ENCODE measurements at places on chromosomes 4 and X.

GRCh38 chr4:99029018-99029735 lies 33.7 kb downstream of the METAP1 start:
- DNase-seq, result no peak

- DNase-seq, result no peak
These were observed 54.1 kb downstream of the PAGE2 start for GRCh38 chrX:55142919-55143310.

GRCh38 chrX:21799767-21800166 lies 39.6 kb upstream of the MBTPS2 start:
- DNase-seq, result no peak

DNA sequence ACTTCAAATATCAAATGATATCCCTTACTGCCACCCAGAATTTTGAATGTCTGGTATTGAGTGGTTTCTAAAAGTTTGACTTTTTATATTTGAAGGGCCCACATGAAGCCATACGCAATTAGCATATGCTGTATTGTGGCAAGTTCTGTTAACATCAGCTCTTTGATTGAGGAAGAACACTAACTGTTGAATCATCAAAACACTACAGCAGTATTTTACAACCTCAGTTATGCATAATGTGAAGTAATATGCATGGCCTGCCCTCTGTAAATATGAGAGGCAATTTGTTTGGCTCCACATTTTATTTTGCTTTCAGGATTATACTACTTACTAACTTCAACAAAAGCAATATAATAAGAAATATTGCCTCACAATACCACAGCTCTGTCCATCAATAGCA lies 62.2 kb upstream of the DMD start:
- DNase-seq, result no peak

DNA sequence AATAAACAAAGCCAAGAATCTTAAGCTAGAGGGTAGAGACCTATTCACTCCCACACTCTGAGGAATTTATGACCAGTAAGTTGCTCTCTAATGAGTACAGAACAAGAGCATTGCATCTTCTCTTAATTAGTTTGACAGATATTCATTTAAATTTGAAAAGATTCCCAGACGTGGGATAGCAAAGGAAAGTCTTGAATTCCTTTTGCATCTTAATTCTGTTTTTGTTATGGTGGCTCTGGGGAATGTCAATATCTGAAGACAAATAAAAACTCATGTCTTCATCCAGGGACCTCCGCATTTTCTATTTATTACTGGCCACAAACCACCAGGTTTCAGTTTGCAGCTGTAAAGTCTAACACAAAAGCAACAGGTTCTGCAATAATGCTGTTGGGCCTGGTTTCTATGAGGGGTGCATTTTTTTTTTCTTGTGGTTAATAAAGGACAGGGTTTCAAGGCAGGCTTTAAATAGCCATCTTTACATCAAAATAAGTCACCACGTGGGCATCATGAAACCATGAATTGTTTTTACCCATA lies 172.3 kb downstream of the SHROOM3 start:
- DNase-seq, result no peak

DNA sequence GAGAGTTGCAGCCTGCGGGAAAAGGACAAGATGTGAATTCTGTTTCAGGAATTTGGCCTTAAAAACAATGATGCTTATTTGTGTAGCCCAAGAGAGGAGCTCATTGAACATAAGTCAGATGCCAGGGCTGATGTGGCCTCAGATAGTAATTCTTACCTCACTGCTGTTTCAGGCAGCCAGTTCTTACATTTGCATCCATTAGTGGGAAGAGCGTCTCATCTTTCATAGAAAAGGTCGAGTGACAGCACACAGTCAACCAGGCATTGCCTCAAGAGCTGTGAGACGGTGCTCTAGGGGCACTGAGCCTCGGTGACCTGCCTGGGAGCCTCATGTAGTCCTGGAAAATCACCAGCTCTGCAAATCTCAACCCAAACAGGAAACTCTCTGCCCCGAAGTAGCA lies 174.9 kb upstream of the FRG1 start:
- no peak for DNase-seq

DNA sequence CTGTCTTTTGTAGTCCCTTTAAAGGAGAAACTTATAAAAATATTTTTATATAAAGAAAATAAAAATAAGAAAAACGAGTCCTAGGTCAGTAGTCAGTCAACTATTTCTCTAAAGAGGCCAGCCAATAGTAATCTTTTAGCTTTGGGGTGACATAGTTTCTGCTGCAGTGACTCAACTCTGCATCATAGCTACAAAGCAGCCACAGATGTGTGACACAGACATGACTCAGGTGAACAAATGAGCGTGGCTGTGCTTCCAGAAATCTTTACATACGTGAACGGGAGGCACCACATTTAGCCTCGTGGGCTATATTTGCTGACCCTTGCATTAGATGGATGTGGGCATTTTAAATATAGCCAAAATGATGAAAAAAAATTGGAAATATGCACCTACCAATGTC lies 1862.5 kb upstream of the TENM3 start:
- DNase-seq, result no peak

DNA sequence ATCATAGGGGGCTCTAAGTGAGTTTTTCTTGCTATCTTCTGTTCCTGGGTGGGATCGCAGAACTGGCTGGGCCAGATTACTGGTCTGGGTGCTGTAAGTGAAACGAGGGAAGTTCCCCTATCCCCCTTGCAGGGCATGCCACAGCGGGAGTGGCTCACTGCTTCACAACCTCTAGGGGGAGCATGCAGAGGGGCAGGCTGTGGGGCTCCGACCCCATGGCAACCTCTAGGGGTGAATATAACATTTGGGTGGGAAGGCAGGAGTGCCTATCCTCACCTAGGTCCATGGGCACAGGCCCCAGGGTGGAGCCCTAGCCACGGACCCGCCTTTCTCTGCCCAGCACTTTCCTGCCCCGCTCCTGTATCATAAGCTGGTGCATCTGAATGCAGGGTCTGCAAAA lies 1.7 kb upstream of the RRAGB start:
- no peak for DNase-seq

GRCh38 chrX:11698702-11699101 lies 33.0 kb upstream of the ARHGAP6 start:
- DNase-seq, result no peak

DNA sequence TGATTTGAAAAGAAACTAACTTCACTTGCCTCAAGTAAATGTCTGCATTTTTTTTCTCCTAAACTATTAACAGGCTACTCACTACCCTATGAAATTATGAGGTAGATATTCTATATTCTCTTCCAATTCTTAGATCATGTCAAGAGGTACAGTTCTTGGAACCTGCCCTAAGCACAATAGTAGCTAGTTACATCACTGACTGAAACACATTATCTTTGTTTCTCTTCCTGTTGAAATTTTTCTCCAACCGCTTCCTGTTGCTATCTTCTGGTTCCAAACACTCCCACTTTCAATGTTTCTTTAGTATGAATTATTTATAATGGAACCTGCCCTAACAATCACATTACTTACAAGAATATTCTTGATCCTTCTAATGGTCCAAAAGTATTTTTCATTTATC lies 5.0 kb upstream of the BANK1 start:
- DNase-seq, result no peak

GRCh38 chr4:156782491-156782890 lies 189.1 kb downstream of the PDGFC start:
- no peak for DNase-seq

DNA sequence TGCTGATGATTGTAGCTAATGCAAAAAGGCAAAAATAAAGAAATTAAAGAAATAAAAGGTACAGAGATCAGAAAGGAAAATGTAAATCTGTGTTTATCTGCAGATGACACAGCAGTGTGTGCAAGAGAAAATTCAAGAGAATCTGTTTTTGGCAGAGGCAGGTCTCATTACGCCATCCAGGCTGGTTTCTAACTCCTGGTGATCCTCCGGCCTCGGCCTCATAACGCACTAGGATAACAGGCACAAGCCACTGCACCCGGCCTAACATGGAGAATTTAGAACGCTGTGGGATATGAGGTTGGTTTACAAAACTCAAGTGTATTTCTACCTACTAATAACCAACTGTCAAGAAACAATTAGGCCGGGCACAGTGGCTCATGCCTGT lies 29.4 kb downstream of the CTBP1 start:
- DNase-seq, result no peak

DNA sequence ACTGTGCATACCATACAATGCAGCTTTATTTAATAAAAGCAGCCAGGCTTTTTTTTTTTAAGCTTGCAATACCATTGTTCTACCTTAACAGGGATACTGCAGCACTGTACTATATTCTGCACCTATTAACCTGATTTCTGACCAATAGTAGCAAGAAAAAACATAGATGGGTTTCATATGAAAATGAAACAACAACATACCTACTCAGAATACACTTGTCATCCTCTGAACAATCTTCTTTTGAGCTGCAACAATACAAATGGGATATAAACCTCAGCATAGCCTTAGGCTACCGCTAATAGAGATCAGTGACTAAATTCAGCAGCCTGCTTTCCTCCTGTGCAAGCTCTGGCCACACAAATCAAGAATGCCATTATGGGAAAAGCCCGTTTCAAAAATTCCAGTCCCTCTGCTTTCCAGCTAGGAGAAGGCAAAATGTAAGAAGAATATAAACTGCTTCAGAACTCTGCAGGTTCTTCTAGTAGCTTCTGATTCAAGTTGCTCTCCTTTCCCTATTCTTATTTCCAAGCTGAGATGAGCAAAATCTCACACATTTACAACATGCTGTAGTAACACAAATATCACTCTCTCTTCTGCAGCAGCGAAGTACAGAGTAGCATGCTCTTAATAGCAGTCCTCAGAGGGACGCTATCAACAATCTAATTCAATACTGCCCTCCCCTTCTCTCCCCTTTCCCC lies 143.4 kb downstream of the KLHL13 start:
- DNase-seq, result no peak

GRCh38 chr4:186201535-186202230 lies 10.3 kb downstream of the CYP4V2 start:
- DNase-seq, result peak; percentile 25

DNA sequence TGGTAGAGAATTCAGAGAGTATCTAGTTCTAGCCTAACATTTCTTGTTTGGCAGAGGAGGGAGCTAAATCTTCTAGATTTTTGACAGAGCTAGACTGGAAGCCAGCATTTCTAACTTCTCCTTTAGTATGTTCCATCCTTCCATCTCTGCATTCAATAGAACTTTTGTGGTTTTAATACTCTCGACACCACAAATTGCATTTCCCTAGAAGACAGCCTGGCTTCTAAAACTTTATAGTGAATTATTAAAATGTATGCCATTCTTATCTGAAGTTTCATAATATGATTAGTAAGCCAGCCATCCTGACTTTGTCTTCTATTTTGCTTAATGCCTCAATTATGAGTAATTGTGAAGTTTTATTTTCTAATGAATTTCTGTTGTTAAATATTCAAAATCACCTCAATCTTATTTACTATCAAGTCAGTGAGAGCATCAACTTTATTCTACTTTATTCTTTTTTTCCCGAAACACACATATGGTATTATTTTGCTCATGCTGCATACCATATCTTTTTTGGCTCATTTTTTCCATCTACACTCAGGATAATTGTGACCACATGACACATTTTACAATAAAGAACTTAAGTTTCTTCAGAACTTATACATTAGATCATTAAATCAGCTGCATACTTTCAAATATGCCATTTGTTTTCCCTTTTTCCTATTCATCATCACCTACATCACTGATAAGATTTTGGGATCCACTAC lies 30.2 kb downstream of the EDNRA start:
- no peak for DNase-seq

- DNase-seq, result no peak
These were observed 38.9 kb upstream of the TLR2 start for GRCh38 chr4:153645183-153645582.

DNA sequence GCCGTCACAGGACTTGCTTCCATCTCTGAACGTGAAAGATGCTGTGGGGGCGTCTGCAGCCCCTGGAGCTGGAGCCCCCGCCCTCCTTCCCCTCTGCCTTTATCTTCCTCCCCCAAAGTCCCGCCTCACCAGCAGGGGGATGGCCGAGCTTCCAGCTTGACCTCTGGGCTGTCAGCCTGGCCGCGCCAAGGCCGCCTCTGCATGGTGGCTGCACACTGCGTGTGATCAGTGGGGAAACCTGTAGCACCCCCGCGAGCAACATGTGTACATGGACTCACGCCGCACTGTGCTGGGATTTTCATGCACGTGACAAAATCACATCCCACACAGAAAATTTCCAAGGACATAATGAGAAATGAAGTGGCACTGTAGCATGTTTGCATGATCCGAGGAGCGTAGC lies 26.5 kb upstream of the PSAPL1 start:
- DNase-seq, result no peak

DNA sequence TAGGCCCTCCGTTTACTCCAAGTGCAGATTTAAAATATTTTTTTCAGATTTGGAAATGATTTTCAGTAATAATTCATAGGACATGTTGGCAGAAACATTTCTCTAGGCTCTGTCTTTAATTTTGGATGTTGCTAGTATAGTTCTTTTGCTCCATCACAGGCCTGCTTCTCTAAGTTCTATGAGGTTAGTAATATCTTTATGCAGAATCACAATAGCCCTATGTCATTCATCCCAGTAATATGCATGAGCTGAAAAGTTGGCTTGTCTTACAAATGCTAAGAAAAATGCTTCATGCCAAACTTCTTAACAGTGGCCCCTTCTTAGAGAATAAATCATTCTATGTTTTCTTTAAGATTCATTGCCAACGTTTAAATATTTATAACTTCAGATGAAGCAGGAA lies 148.3 kb upstream of the TLL1 start:
- DNase-seq, result no peak

DNA sequence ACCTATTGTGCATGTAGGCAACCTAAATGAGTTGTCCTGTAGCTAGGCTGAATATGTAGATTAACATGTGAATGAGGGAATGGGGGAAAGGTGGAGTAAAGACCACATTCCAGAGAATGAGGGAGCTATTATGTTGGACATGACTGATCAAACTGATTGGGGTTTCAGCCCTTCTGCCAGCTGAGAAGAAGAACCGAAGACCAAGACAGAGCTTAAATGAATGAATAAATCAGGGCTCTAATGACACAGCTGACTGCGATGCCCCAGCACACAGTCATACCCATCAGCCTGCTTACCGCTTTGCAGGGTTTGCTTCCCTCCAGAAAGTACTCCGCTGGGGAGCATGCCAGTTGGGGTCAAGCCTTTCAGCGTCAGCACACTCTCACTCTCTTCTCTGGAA lies 315.4 kb downstream of the PPP3CA start:
- DNase-seq, result no peak

DNA sequence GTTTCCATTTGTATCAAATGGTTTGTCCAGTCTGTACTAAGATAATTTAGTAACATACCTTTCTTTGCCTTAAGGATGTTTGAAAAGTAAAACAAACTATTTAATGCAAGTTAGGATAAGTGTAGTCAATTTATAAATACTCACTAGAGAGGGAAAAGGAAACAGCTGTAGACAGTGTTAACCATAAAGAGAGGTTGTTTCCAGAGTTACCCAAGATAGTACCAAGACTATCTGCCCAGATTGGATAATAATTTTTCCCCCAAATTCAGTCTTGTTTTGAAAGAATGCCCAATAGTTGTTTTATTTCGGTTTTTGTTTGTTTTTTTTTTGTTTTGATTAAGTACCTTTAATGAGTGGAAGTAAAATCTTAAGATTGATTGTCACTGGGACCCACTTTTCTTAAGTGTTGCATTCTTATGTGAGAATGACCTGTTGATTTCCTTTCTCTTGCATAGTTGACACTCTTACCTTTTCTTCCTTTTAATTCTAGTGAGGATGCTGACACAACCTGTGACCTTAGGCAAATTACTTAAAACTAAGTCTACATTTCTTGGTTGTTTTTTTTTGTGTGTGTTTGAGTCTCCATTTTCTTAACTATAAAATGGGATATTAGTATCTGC lies 12.8 kb downstream of the AFF1 start:
- DNase-seq, result no peak

- DNase-seq, result no peak
These were observed 424 bp downstream of the SATL1 start for GRCh38 chrX:85243155-85243554.

Data from progenitor cell of endocrine pancreas (in vitro differentiated cells).